ENCODE measurements at places on chromosomes 5 and 9.
A peak's percentile ranks its signal among the peaks of the same experiment; 100 is the strongest.

DNA sequence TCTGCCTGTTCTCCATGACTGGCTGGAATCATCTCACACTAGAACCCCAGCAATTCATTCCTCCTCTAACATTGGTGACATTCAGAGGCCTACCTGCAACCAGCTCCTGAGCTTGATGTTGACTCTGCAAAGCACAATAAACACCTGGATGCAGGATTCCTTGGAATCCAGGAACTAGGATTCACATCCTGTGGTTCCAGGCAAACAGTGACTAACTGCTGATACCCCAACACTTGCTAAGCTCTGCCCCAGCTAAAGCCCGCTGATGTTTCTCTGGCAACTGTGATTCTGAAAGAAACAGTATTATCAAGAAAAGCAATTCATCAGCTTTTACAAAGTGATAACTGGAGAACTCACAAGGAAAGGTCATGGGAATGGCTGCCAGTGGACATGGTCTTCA is 29.2 kb downstream of the SUSD1 start:
- H3K36me3 ChIP-seq, result no peaks in the 10 kb centered on the region
- H3K4me3 ChIP-seq, result no peak overlapping the region
- no peaks in the 10 kb centered on the region for H3K27me3 ChIP-seq
- H3K27ac ChIP-seq, result no peak overlapping the region

DNA sequence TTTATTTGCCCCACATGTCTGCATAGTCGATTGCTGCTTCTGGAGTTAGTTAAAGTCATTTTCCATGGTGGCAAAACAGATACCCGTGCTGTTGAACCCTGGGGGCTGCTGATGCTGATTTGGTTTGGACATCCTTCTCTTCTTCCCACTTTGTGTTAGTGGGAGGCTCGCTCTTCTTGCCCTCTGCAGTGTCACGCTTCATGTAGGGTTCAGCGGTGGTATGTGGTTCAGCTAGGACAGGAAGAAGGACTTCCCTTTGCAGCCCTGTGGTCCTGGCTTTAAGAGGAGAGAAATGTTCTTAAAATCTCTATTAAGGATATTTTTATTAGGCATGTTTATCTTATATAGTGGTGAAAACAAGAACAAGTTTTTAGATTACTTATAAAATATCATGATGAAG is 36.2 kb downstream of the SLC36A1 start:
- no peak for DNase-seq
- H3K4me1 ChIP-seq, result no peaks in the 10 kb centered on the region
- no peaks in the 10 kb centered on the region for H3K36me3 ChIP-seq

DNA sequence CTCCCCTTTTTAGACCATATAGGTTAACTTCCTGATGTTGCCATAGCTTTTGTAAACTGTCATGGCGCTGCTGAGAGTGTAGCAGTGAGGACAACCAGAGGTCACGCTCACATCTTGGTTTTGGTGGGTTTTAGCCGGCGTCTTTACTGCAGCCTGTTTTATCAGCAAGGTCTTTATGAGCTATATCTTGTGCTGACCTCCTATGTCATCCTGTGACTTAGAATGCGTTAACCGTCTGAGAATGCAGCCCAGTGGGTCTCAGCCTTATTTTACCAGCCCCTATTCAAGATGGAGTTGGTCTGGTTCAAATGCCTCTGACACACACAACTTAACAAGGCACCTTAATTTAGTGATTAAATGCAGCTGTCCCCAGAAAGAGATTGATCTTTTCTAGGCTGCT is 23.9 kb upstream of the KDM4C start:
- no peak for DNase-seq
- no peaks in the 10 kb centered on the region for H3K4me1 ChIP-seq
- H3K36me3 ChIP-seq, result no peaks in the 10 kb centered on the region

DNA sequence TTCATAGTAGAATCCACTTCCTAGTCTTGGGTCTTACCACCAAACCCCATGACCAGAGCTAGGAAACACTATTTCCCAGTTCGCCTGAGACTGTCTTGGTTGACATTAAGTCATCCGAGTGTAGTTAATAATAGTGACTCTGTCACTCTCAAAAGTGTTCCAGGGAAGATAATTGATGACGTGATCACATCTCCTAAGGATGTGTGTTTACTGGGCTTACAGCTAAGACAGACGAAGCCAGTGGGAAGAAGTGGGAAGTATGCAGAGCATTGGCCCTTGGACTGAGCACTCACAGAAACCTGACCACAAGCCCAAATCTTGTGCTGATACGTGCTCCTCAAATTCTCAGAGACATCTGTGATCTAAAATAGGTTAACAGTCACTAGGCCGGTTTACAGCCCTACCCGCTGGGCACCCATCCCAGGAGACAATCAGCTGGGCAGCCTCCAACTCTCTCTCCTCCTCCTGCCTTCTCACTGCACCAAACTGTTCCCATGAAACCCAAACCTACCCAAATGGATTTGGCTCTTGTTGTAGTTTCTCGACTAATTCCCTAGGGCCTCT is 316.6 kb downstream of the TLE1 start:
- H3K27ac ChIP-seq, result no peak overlapping the region
- H3K27me3 ChIP-seq, result no peaks in the 10 kb centered on the region
- H3K4me3 ChIP-seq, result no peak overlapping the region
- no peak for DNase-seq
- H3K36me3 ChIP-seq, result no peaks in the 10 kb centered on the region

DNA sequence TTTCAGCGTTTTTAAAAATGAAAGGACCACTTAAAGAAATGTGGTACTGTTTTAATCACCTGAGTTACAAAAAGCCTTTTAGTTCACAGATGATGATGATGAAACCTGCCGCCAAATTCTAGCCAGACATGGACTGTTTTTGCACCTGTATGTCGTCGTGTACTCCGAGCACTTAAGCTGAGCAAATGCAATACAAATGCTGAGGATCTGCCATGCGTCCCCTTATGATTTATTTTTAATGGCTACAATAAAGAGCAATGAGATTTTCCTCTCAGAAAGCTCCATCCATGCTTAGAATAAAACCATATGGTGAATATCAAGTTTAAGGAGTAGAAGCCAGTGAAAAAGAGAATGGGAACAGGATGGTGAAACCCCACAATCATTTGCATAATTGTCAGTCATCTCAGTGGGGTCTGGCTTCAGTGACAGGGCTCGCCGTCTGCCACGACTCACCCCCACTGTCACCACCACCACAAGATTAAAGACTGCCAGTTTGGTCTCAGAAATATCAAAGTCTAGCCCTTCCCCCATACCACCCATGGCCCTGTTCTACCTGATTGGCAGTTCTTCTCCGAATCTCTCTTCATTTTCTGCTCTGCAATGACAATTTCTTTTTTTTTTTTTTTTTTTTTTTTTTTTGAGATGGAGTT is 159.9 kb downstream of the GOLPH3 start:
- no peaks in the 10 kb centered on the region for H3K27me3 ChIP-seq
- H3K27ac ChIP-seq, result no peak overlapping the region
- H3K4me3 ChIP-seq, result no peak overlapping the region
- DNase-seq, result no peak
- H3K4me1 ChIP-seq, result no peaks in the 10 kb centered on the region

- no peak for DNase-seq
- H3K4me1 ChIP-seq, result peaks cover 18% of the 10 kb centered on the region
- H3K36me3 ChIP-seq, result no peaks in the 10 kb centered on the region
- no peak overlapping the region for H3K4me3 ChIP-seq
- H3K27ac ChIP-seq, result no peak overlapping the region
- H3K27me3 ChIP-seq, result no peaks in the 10 kb centered on the region
These were observed 3.7 kb downstream of the HABP4 start for GRCh38 chr9:96453625-96454024.

GRCh38 chr5:115932991-115933390 is 29.3 kb upstream of the LVRN start:
- H3K27ac ChIP-seq, result no peak overlapping the region
- H3K4me1 ChIP-seq, result no peaks in the 10 kb centered on the region
- no peaks in the 10 kb centered on the region for H3K27me3 ChIP-seq
- no peak overlapping the region for H3K4me3 ChIP-seq

GRCh38 chr5:90528601-90529193 is 687 bp downstream of the LYSMD3 start:
- H3K36me3 ChIP-seq, result peaks cover 3% of the 10 kb centered on the region
- DNase-seq, result peak; percentile 53
- peak overlapping the region; percentile 94 for H3K4me3 ChIP-seq
- H3K4me1 ChIP-seq, result peaks cover 23% of the 10 kb centered on the region
- no peaks in the 10 kb centered on the region for H3K27me3 ChIP-seq

DNA sequence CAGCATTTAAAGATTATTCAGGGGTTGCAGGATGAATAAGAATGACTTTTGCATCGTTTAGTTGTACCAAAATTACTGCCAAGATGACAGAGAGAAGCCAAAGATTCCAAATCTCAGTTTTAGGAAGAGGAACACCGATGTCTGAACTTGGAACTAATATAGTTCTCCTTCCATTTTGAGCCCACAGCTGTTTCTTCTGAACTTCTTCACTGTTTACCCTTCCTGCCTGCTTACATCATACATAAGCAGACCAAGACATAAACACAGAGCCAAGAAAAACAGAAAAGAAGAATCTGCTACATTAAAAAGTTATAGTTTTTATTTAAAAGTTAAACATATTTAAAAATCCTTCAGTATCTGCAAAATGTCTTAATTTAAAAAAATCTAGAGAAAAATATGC is 146.9 kb upstream of the RAPGEF1 start:
- H3K36me3 ChIP-seq, result peaks cover 1% of the 10 kb centered on the region
- H3K4me3 ChIP-seq, result no peak overlapping the region
- no peak overlapping the region for H3K27ac ChIP-seq
- no peaks in the 10 kb centered on the region for H3K27me3 ChIP-seq

DNA sequence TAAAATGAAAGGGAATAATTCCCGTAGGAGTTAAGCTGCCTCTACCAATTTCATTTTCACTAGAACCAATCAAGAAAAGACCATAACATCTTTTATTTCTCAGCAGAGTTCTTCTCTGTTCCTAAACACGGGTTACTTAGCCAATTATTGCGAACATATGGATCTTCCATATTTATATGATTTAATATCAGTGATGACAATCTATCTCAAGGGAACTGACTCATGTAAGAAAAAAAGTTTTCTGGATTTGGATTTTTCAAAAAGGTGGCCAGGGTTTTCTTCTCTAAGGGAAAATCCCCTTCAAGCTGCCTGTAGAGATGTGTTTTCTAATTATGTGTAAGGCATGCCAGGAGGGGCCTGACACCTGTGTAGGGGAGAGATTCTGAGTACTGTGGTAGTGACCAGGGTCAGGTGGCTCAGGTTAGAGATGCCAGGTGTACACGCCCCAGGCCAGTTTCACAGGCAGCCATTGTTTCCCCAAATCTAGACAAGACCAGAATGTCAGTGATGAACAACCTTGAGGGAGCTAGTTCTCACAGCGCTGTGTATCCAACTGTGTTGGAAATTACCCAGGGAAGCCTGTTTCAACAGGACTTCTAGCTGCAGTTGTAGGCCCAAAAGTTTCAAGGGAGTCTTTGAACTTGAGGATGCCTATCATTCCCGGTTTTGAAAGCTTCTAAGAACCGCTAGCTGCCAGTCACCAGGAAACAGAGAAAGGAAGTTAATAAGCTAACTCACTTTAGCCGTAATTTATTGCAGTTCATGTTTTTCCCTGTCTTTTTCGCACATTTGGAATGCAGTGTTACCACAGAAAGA is 572.5 kb upstream of the RGMB start:
- DNase-seq, result no peak
- H3K27me3 ChIP-seq, result no peaks in the 10 kb centered on the region
- H3K36me3 ChIP-seq, result no peaks in the 10 kb centered on the region
- no peaks in the 10 kb centered on the region for H3K4me1 ChIP-seq

DNA sequence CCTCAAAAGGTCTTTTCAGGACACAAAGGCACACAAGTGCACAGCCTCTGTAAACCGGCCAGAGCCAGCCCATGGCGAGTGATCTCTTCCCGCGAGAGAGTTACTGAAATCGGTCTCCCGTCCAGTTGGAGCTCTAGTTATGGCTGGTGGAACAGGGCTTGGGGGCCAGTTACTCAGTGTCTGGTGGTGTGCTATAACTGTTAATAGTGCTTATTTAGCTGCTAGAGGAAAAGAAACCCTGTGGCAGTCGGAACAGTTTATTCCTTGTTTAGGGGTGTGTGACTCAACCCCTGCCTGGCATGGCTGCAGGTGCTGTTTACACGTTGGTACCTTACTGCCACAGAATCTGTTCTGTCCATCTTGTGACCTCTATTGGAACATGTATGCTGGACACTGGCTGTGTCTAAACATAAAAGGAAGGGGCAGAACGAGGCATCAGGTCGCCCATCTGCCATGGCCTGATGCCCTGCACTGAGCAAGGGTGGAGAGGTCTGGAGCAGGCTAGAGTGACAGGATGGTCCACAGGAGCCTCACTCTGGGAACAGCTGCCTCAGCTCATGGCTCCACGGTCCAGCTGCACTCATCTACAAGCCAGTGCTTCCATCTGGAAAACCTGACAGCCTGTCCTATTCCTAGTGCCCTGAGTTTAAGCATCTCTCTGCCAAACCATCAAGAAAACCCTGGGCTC is 49.6 kb upstream of the SIMC1 start:
- H3K4me3 ChIP-seq, result no peak overlapping the region
- DNase-seq, result no peak
- H3K36me3 ChIP-seq, result no peaks in the 10 kb centered on the region
- H3K4me1 ChIP-seq, result no peaks in the 10 kb centered on the region
- no peaks in the 10 kb centered on the region for H3K27me3 ChIP-seq
- H3K27ac ChIP-seq, result no peak overlapping the region

GRCh38 chr9:6224393-6225154 is 9.0 kb downstream of the IL33 start:
- H3K4me3 ChIP-seq, result no peak overlapping the region
- H3K27ac ChIP-seq, result no peak overlapping the region
- no peaks in the 10 kb centered on the region for H3K4me1 ChIP-seq
- DNase-seq, result no peak
- H3K27me3 ChIP-seq, result peaks cover 8% of the 10 kb centered on the region
- H3K36me3 ChIP-seq, result no peaks in the 10 kb centered on the region
